CD4-positive, alpha-beta memory T cell (primary cell): ENCODE measurements at places on chromosomes 2 and 18. TPM values are rescaled to one million over a fixed set of nuclear protein-coding genes. Genes with fewer than 3 reads are reported as not detected.

DNA sequence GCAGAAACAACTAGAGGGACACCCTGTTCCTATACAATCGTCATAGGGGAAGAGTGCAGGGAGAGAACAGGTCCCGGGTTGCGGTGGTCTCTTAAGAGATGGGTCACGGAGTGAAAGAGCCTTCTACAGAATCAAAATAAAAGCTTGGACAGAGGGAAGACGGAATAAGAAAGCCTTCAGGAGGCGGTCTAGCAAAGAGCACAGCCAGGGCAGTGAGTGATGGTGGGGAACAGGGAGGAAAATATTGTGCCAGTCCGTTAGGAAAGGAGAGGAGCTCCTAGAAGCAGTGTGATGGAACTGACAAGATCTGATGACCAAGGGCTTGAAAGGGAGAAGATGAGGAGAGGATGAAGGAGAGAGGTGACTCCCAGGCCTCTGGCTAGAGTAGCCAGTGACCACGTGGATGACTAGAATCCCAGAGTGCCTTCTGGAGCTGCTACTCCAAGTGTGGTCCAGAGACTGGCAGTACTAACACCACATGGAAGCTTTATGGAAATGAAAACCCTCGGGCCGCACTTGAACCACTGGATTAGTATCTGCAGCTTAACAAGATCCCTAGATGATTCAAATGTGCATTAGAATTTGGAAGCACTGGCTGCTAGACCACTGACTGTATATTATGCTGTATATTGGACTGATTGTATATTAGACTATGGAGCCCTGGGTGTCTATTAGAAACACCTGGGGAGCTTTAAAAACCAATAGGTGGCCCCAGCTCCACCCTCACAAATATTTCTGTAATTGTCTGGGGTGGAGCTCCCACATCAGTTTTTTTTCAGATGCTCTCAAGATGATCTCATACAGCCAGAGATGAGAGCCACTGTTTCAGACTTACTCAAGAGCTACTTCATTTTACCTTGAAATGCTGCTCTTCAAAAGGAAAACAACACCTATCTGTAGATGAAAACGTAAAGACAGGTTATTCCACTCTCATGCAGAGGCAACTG is 1.1 kb upstream of the EVA1A start:
- DNase-seq: no peak

PPIG gene
- 36.8 TPM for polyA plus RNA-seq

DNA sequence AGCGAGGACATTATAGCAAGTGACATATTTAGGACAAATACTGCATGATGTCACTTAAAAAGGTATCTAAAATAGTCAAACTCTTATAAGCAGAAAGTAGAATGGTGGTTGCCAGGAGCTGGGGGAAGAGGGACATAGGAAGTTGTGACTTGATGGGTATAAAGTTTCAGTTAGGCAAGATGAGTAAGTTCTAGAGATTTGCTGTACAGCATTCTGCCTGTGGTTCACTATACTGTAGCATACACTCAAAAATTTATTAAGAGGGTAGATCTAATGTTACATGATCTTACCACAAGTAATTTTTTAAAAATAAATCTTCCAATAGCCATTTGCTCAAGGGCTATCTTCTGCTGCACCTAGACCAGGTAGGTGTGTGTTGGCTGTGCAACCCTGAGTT is 78.1 kb upstream of the NPAS2 start:
- DNase-seq: no peak

- DNase-seq: no peak
These were observed 462.6 kb downstream of the EPHA4 start for GRCh38 chr2:221109552-221109951.

SKA1 gene
- polyA plus RNA-seq: 0.16 TPM
